Ovary (tissue), 10 donors: ENCODE measurements at places on chromosomes 4 and X. TPM values are rescaled to one million over a fixed set of nuclear protein-coding genes. Genes with fewer than 3 reads are reported as not detected.

Gene SMPX
- total RNA-seq, result 0.52 TPM

- no peak for DNase-seq
Measured at GRCh38 chr4:149719806-149720205, 95.8 kb downstream of the IQCM start.

DNA sequence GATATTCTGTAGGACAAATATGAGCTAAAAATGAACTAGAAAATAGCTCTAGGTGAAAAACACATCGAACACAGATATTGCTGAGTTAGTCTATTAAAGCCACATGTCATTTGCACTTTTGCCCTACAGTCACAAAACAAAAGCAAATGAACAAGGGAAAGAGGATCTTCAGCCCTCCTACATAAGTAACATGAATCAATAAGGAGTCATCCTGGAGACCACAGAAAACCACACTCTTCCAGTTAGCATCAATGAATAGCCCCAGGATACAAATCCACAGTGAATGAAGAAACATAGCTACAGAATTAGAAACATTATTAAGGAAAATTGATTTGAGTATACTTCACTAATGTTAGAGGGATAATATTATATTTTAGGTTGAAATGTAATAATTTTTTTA lies 311.4 kb downstream of the MAPK10 start:
- DNase-seq, result no peak

GRCh38 chr4:166501941-166502382 lies 628.9 kb downstream of the TLL1 start:
- DNase-seq, result no peak

Gene TBX22
- total RNA-seq, result not detected

DNA sequence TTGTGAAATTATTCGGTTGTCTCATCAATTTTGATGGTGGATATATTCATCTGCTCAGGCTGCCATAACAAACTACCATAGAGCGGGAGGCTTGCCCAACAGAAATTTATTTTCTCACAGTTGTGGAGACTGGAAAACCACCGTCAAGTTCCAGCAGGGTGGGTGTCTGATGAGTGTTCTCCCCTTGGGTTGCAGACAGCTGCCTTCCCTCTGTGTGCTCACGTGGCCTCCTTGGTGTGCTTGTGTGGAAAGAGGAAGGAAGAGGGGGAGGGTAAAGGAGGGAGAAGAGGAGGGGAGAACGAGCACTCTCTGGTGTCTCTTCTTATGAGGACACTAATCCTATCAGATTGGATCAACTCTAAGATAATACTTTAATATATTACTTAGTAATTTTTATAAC lies 123.8 kb upstream of the TEX13D start:
- no peak for DNase-seq

Gene GPR143
- 3.4 TPM for total RNA-seq
